ENCODE measurements at places on chromosomes 13 and 19.

DNA sequence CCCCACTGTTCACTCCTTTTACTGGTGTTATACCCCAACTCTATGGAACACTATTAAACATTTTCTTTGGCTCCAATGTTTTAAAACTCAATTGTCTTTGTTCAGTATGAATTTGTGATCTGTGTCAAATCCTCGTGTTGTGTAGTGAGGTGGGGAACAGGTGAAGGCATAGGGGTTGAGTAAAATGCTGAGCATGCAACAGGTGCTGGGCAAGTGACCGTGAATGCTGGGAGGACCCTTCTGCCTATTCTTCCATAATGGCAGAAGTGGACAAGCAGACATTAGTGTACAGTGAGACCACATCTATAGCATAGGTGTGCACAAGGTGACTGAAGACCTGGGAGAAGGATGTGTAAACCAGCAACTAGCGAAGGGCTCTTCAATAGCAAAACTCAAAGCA lies 1188.0 kb downstream of the UQCRFS1 start:
- no peak for DNase-seq

DNA sequence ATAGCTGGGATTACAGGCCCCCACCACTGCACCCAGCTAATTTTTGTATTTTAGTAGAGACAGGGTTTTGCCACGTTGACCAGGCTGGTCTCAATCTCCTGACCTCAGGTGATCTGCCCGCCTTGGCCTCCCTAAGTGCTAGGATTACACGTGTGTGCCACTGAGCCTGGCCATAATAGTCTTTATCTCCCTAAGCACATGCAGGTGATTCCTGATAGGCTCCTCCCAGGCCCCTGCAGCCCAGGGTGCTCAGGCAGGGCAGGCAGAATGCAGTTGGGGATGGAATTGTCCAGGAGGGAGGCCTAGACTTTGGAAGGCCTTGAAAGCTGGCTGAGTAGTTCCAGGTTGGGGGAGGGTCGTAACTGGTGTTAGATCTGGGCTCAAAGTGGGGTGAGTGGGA lies 8.5 kb downstream of the ZNF526 start:
- DNase-seq: no peak

GRCh38 chr19:55484593-55485438 lies at the start of gene NAT14:
Gene NAT14, plus strand, starts transcription at chr19:55485188. Its CDS starts 521 bp downstream, at chr19:55485709.
- DNase-seq: peak; percentile 76

GRCh38 chr19:15562861-15563260 lies 52.2 kb upstream of the CYP4F8 start:
- DNase-seq: no peak

GRCh38 chr13:33863188-33863789 lies 45.3 kb downstream of the RFC3 start:
- no peak for DNase-seq

DNA sequence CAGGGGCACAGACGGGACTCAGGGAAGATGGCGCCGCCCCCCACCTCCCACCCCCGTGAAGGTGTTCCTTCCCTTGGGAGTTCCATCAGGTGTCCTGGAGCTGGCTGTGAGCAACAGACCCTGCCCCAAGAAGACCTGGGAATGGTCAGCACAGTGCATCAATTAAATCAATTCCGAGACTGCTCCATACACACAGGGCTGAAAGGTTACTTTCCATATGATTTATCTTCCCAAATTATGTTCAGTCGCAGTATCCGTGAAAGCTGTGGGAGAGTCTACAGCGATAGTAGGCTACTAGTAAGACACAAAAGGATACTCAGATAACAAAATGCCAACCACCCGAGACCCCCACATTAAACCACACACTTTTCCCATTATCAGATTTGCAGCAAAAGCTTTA lies 71.8 kb upstream of the PABPC3 start:
- DNase-seq: no peak

DNA sequence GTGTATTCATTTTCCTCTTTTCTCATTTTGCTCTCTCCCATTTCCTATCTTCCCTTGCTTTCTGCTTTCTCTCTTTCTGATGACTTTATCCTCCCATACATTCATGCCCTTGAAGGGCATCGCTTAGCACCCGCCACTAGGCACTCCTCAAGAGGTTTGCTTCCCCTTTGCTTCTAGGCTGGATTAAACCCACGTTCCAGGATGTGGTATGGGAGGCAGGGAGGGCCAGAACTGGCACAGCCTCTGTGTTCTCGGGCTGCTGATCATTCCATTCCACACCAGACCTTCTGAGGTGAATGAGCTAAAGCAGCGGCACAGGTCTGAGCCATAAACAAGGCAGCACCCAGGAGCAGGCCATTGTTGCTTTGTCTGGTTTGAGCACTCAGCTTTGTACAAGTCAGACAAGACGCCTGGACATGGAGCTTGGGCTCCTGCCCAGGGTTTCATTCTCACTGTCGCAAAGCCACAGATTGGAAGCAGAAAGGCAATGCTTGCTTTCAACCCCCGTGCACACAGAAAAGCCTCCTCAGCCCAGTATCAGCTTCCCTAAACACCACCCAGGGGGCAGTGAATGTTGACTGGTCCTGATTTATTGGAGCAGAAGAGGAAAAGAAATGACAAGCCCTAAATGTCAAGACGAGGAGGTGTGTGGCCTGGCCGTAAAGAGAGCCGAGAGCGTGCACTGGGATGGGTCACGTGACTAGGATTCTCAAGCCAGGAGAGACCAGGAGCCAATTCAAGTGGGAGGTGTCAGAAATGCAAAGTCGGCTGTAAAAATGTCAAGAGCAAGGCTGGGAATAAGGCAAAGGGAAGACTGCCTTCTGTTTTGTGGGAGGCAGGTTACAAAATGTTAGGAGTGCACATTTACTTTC lies 218.0 kb upstream of the SERP2 start:
- DNase-seq: no peak

- DNase-seq: no peak
Observed at GRCh38 chr19:8129061-8129618, 20.3 kb downstream of the FBN3 start.

DNA sequence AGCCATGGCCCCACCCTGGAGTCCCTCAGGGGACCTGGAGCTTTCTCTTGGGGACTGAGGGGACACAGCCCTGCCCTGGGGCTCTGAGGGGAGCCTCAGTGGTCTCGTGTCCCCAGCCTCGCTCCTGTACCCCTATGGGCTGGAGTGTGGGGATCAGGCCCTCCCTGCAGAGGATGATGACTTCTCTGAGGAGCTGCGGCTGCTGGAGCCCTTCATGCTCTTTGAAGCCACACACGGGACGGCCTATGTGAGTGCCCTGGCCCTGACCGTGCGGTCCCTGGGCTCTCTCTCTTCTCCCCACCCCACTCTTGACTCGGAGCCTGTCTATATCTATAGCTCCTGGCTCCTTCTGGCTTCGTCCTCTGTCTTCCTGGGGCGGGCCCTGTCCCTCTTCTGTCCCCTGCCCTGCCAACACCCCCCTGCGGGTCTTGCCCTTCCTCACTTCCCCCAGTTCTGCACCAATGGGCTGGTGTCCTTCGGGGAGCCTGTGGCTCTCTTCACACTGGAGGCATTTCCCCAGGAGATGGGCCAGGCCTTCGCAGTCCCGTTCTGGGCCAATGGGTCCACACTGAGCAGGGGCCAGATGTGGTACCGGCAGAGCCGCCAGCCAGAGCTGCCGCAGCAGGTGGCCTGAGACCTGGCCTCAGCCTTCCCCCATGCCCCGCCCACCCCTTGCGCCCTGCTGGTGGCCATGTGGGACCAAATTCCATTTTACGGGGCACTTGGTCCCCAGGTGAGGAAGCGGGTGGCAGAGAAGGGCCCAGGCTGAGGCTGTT lies 33.1 kb downstream of the HPN start:
- no peak for DNase-seq

GRCh38 chr19:46992699-46993535 lies 26.7 kb upstream of the NPAS1 start:
- DNase-seq: no peak

DNA sequence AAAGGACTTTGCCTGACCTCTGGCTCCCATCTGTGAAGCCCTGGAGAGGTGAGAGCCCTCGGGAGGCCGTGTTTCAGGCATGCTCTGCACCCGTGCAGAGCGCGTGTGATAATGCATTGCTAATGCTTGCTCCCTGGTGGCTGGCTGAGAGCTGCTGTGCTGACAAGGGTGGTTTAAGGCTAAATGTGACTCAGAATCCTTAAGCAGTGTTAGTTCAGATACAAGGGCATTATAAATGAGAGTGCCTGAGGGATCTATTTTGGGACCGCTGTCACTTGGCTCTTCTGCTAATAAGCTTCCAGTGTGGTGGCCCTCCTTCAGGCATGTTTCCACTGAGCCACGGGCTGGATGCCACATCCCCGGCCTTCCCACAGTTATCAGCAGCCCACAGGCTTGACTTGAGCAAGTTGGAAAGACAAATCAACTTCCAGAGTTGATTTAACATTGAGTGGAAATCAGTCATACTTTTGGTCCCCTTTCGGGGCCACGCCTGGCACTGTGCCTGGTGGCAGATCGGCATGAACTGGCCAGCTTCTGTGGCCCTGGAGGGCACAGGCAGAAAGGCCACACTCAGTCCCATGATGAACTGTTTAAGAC lies 17.0 kb downstream of the ALOX5AP start:
- DNase-seq: no peak

GRCh38 chr13:66855131-66855530 lies 375.0 kb downstream of the PCDH9 start:
- DNase-seq: no peak

DNA sequence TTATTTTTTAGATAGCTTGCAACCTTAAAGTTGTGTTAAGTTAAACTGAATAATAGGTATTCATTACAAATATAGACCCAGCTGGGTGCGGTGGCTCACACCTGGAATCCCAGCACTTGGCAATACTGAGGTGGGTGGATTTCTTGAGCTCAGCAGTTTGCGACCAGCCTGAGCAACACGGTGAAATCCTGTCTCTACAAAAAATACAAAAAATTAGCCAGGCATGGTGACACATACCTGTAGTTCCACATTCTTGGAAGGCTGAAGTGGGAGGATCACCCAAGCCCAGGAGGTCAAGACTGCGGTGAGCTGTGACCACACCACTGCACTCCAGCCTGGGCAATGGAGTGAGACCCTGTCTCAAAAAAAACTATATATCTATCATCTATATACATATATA lies 386.5 kb downstream of the PCDH17 start:
- DNase-seq: no peak

GRCh38 chr13:113879017-113879416 lies 15.1 kb upstream of the GAS6 start:
- no peak for DNase-seq

DNA sequence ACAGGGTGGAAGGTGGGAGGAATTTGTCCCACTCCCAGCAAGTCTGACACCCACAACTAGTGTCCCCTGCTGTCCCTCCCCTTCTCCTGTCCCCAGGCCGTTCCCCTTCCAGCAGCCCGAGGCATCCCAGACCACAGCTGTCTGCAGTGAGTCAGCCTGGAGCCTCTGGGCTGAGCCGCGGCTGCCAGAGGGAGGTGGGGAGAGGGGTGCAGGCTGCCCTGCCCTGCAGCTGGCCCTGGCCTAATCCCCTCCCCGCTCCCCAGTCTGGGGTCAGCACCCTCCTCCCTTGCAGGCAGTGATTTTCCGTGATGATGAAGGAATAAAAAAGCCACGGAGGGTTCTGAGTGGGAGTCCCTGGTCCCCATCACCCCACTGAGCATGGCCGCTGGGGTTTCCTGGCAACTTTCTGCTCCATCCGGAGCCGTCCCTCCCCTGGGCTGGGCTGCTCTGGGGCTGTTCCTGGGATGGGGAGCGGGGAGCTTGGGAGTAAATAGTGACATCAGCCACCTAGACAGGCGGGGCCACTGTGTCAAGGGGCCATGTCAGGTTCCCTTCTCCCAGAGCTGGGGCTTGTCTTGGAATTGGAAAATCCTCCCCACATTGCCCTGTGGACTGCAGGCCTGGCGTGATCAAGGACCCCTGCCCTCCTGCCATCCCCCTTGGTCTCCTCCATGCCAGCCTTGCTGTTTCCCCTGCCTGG lies 16.8 kb downstream of the SPC24 start:
- DNase-seq: peak; percentile 77

DNA sequence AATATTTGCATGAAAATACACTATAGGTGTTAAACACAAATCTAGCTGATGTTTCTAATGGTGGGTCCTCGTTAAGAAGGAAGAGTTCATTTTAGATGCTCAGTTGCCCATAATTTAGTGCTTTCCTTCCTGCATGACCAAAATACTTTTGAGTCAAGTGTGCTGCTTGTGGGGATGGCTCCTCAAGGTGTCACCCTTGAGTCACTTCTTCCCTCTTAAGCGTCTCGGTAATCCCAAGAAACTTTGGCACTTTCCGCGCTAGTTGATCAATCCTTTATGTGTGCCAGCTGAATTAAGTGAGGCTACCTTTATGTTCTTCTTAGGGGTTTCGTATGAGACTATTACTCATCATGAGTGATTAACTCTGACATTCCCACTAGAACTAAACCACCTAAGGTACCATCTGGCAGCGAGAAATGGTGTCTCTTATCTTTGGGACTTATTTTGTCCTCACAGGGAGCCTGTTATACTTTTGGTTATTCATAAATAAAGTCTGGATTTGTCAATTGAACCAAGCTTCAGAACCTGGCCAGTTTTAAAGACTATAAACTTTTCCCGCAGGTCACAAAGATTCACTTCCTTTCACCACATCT lies 106.8 kb downstream of the NHLRC3 start:
- no peak for DNase-seq

DNA sequence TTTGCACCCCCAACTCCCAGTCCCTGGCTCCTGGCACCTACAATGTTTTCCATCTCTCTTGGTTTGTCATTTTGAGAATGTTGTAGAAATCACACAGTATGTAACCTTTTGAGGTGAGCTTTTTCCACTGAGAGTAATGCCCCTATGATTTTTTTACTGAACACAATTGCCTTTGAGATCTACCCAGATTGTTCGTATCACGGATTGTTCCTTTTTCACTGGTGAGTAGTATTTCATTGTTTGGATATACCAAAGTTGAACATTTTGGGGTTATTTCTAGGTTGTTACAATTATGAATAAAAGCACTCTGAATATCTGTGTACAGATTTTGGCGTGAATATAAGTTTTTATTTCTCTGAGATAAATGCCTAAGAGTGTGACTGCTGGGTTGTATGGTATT lies 17.7 kb upstream of the ANKRD10 start:
- DNase-seq: no peak

- DNase-seq: no peak
Observed at GRCh38 chr13:65830411-65831205, 1399.5 kb downstream of the PCDH9 start.

DNA sequence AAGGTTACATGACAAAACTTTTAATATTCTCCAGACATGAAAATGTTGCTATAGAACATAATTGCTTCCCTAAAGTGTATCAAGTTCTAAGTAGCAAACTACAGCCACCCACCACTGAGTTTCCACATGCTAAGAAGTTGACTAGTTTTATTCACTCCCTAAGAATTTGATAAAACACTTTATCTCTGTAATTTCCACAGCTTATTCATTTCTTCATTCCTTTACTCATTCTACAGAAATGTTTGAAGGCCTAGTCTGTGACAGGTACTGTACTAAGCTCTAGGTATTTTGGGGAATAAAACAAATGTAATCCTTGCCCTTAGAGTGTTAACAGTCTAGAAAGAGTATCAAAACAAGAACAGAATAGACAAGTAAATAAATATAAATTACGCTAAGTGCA lies 101.8 kb upstream of the DIAPH3 start:
- no peak for DNase-seq

Data from T1000 (cell line).